GM10248 (cell line): ENCODE measurements at places on chromosomes 11 and 22.

GRCh38 chr11:111870522-111870885, 877 bp downstream of the ALG9 start:
- peak; percentile 13 for DNase-seq

DNA sequence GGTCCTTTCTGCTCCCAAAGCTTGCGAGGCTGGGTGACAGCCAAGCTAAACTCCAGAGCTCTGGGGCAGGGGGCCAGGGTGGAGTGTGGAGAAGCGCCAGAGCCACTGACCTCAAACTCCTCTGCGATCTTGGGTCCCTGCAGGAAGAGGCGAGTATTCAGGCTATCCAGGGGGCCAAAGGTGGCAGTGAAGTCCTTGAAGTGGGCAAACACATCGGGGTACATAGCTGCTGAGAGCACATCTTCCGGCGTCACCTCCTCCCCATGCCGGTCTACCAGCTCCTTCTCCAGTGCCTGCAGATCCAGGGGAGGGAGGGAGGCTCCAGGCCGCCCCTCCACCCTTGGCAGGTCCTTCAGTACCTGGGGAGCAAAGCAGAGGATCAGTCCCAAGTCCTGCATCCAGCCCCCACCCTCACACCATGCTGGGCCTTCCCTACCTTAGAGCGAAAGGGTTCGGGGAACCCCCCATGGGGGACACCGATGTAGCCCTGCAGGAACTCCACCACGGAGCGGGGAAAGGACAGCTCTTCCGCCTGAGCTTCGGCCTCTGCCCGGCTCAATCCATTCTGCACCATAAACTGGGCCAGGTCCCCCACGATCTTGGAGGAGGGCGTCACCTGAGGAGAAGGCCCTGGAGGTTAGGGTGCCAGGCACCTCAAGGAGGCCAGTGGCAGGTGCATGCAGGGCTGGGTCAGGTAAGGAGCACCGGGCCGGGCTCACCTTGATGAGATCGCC, 6.4 kb downstream of the RCE1 start:
- no peak for DNase-seq

- DNase-seq: no peak
Measured at GRCh38 chr22:48579043-48579927, 1248.4 kb downstream of the BRD1 start.

DNA sequence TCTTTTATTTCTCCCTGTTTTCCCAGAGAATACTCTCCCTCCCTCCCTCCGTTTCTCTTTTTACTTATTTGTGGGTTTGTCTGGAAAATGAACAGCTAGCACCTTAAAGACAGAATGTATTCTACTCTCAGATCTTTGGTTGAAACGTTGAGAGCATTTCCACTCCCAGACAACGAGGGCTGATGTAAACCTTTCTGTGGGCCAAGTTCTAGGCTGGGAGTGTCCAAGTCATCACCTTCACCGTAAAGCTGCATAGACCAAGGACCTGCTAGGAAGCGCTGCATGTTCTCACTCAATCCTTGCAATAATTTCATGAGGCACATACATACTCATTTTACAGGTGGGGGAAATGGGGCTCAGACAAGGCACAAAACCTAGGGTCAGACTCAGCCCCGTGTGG, 32.4 kb downstream of the MYH9 start:
- no peak for DNase-seq

DNA sequence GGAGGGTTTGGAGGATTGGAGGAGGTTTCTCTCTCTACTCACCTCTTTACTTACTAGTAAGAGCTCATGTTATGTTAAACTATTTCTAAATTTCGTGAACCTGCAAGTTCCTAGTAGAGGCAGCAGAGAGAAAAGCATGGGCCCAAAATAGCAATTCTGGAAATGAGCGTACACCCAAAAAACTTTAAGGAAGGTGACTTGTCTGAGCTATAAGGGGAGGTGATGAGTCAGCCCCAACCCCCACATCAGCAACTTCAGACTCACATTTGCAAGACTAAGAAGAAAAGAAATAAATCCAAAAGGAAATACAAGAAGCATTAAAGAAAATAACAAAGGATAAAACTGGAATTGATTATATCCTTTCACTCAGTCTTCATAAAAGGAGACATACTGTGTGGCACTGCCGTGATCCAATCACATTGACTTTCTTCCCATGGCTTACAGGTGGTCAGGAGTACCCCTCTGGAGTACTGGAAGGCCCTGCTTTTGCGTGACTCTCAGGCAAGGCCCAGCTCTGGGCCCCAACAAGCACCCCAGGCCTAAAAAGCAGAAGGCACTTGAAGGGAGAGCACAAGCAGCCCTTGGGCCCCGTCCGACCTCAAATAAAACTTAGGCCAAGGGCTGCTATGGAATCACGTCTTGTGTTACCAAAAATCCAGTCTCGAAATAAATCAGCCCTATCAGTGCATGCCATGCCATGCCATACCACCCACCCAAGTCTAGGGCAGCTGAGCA, 14.3 kb downstream of the PACSIN2 start:
- no peak for DNase-seq

DNA sequence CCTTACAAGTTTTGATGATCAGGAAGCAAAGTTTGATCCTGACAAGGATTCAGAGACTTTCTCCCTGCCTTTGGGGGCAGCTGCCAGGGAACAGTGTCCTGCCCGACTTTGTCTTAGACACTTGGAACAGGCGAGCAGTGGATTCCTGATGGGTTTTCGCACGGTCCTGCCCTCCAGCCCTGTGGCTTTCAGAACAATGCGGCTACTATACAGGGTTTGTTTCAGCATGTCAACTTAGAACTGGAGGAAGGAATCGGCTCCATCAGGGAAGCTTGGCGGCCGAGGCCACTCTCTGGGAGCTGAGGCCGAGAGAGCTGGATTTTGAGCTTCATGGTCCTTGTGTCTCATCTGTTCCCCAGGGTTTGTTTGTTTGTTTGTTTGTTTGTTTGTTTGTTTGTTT, 11.5 kb downstream of the ANO1 start:
- no peak for DNase-seq

GRCh38 chr11:12402691-12403120, 25.3 kb downstream of the PARVA start:
- DNase-seq: no peak

GRCh38 chr11:76843907-76844306, 16.8 kb upstream of the ACER3 start:
- no peak for DNase-seq

GRCh38 chr11:95888439-95888838, 35.5 kb downstream of the MTMR2 start:
- DNase-seq: no peak

- peak; percentile 67 for DNase-seq
Measured at GRCh38 chr11:2533587-2534133, 88.9 kb downstream of the KCNQ1 start.

- DNase-seq: no peak
Measured at GRCh38 chr11:79845002-79845709, 404.3 kb upstream of the TENM4 start.

DNA sequence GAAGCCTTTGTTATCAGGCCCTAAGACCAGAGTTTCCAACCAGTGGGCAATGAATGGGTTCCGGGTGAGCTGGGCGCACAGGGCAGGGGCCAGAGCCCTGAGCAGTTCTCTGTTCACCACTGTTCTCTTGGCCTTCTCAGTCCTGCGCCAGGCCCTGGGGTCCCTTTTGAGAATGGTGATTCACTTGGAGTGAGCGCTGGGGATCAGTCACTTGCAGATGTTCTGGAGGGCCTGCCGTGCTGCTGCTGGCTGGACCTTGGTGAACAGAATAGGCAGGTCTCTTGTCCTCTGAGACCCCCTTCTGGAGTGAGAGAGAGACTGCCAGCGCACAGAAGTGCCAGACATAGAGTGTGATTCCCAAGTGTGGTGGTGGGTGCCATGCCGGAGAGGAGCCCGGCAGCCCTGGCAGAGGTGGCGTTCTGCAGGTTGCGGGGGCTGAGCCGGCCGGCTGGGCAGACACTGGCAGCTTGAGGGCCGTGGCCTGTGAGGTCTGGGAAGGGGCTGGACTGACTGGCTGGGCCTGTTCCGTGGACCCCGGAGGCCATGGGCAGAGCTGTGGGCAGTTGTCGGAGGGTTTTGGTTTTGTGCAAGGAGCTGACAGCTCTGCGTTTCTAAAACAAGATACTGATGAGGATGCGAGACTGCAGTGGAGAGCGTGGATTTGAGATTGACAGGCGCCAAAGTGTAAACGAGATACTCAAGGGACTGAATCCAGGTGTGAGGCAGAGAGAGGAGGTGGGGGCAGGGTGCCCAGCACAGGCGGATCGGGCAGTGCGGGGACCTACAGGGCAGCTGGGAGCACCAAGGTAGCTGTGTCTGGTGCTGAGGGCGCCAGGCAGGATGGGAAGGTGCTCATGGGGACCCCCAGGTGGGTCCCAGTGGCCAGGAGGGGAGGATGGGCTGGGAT, 12.3 kb downstream of the TPCN2 start:
- DNase-seq: no peak

GRCh38 chr22:38353701-38354100, 36.5 kb upstream of the CSNK1E start:
- peak; percentile 15 for DNase-seq

DNA sequence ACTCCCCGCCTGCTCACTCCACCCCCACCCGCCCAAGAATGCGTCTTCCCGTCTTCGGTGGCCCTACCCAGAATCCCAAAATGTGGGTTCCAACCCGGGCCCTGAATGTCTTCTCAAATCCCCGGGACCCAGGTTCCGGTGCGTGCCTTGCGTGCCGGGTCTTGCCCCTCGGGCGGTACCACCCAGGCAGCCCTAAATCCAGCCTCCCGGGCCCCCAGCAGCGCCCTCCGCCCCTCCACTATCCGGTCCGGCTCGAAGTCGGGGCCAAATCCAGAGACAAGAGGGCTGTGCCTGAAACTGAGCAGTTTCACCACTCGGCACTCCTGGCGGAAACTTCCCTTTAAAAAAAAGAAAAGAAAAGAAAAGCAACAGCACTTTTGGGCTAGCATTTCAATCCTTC, 16.3 kb upstream of the CCT8L2 start:
- DNase-seq: no peak

DNA sequence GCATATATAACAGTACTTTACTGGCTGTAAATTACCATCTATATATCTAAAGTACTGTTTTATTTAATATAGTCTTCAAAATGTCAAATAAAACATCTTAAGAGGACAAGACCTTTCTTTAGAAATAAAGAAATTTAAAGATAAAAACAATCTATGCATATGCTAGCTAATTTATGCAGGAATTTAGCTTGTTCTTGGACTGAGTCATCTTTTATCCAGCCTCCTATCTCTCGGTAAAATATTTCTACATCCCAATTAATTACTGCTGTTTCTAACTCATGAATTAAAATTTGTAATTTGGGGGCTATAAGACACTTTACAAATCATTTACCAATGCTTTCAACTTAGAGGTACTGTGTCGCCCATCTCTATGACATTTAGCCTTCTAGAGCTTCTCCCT, 72.8 kb upstream of the DDI1 start:
- no peak for DNase-seq

GRCh38 chr22:35785181-35785923, 67.7 kb downstream of the APOL5 start:
- DNase-seq: no peak

DNA sequence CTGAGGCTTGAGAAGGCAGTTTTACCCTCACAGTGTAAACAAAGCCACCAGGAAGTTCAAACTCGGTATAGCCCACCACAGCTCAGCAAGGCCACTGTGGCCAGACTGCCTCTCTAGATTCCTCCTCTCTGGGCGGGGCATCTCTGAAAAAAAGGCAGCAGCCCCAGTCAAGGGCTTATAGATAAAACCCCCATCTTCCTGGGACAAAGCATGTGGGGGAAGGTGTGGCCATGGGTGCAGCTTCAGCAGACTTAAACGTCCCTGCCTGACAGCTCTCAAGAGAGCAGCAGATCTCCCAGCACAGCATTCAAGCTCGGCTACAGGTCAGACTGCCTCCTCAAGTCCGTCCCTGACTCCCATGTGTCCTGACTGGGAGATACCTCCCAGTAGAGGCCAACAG, 69.7 kb downstream of the TTC28 start:
- no peak for DNase-seq

DNA sequence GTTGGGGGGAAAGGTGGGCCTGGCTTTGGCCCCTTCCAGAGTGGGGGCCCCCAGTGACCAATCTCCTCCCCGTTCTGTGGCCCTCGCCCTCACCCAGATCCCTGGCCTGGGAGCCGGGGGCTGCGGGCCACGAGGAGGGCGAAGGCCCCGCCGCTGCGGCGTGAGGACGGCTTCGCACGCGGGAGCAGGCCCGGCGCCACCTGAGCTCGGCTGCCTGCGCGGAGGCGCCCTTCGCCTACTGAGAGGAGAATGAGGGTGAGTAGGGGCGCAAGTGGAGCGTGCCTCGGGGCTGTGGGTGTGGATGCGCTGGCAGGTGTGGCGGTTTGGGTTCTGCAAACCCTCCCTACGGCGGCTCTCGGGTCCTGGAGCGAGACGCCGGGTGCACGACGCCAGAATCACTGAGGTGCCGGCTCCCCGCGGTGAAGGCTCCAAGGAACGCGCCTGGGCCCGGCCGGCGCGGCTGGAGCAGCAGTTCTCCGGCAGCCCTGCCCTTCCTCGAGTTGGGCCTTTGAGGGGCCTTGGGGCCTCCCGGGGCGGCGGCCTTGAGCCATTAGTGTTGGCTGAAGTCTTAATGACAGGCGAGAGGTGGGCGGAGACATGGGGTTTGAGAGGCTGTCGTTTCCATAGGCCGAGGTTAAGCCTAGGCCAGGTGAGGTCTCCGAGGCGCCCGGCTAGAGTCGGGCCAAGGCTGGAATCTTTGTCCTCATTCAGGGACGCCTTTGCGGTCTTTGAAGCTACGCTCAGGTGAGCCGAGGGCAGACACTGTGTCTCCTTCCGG, 65.3 kb downstream of the CTTN start:
- no peak for DNase-seq

- DNase-seq: no peak
Measured at GRCh38 chr11:83976086-83976485, 689.9 kb upstream of the CCDC90B start.

GRCh38 chr11:119108146-119108856, 1.2 kb downstream of the C2CD2L start:
- DNase-seq: peak; percentile 51

- DNase-seq: no peak
Measured at GRCh38 chr22:29380032-29380781, 8.2 kb downstream of the AP1B1 start.

DNA sequence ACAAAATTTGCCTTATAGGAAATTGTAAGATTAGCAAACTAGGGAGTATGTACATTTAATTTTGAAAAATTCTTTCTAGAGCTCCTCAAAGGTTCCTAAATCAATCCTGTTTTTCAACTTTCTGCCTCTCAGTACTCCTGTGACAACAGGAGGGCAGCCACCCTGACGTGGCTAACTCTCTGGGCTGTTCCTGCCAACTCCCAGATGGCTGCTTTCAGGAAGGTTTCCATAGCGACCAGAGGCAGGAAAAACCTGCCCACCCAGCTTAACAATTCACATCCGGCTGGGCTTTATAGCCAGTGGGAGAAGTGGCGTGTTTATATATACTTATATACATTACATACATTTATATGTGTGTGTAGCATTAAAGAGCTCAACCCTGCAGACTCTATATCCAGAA, 26.5 kb downstream of the SGSM3 start:
- no peak for DNase-seq

GRCh38 chr11:910044-910588, 494 bp downstream of the CHID1 start:
- DNase-seq: no peak

GRCh38 chr11:43975629-43976028, 33.2 kb downstream of the C11orf96 start:
- DNase-seq: no peak
